Activated naive CD4-positive, alpha-beta T cell treated with anti-CD3 and anti-CD28 coated beads for 36 hours (primary cell): ENCODE measurements at places on chromosomes 12 and 14. TPM values are rescaled to one million over a fixed set of nuclear protein-coding genes. Genes with fewer than 3 reads are reported as not detected.

GRCh38 chr12:30417697-30418231, 277.9 kb downstream of the IPO8 start:
- no peak for DNase-seq
- no peaks in the 10 kb centered on the region for H3K27me3 ChIP-seq
- H3K4me1 ChIP-seq = no peaks in the 10 kb centered on the region
- H3K36me3 ChIP-seq = no peaks in the 10 kb centered on the region

The INHBC gene
- not detected for total RNA-seq

DNA sequence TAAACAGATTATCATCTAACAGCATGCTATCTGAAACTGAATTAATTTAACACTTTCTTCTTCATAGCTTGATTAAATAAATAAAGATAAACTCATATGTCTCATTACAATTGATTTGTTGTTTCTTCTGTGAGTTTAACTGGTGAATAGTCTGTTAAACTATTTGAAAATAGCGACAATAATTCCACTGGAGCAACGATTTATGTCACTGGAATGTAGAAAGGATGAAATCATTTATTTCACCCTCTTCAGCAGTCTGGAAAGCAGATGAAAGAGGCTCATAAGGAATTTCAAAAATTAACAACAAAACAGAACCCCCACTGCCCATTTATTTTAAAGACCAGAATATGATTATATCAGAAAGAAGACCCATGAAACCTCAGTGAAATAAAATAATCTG, 1165.1 kb upstream of the USP15 start:
- no peak for DNase-seq
- H3K27ac ChIP-seq = no peak overlapping the region
- no peak overlapping the region for H3K4me3 ChIP-seq
- H3K27me3 ChIP-seq = no peaks in the 10 kb centered on the region
- H3K36me3 ChIP-seq = no peaks in the 10 kb centered on the region

- no peak for DNase-seq
- H3K4me3 ChIP-seq = peak overlapping the region; percentile 58
- peaks cover 15% of the 10 kb centered on the region for H3K4me1 ChIP-seq
- H3K27ac ChIP-seq = no peak overlapping the region
- H3K27me3 ChIP-seq = peaks cover 12% of the 10 kb centered on the region
Observed at GRCh38 chr14:105168093-105168420, 519 bp downstream of the JAG2 start.

- H3K27ac ChIP-seq = no peak overlapping the region
- no peaks in the 10 kb centered on the region for H3K4me1 ChIP-seq
- H3K4me3 ChIP-seq = no peak overlapping the region
- H3K27me3 ChIP-seq = no peaks in the 10 kb centered on the region
- H3K36me3 ChIP-seq = no peaks in the 10 kb centered on the region
Observed at GRCh38 chr14:40119765-40120164, 687.5 kb upstream of the FBXO33 start.

The LRP1-AS gene
- total RNA-seq = not detected

The AQP2 gene
- total RNA-seq = not detected

DNA sequence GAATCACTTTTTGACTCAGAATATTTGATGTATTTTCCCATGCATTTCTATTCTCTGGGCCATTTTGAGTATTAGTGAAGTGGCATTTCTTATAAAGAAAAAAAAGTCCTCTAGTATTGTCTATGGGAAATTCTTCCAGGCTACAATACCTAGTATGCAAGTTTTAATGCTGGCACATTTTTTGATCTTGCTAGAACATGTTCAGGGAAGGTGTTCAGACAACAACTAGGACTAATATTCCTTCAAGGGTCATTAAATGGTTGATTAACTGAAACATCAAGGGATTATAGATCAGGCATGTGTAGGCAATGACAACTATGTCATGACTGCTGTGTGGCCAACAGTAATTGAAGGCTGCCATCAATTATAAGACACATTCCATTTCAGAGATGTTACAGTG, 7.7 kb downstream of the CCDC184 start:
- H3K4me3 ChIP-seq = no peak overlapping the region
- H3K27ac ChIP-seq = no peak overlapping the region
- H3K4me1 ChIP-seq = peaks cover 3% of the 10 kb centered on the region

GRCh38 chr14:104090071-104090748, 4.7 kb downstream of the ASPG start:
- no peak overlapping the region for H3K27ac ChIP-seq
- H3K4me1 ChIP-seq = peaks cover 6% of the 10 kb centered on the region
- no peak for DNase-seq
- H3K4me3 ChIP-seq = no peak overlapping the region
- H3K27me3 ChIP-seq = peaks cover 10% of the 10 kb centered on the region
- H3K36me3 ChIP-seq = no peaks in the 10 kb centered on the region

DNA sequence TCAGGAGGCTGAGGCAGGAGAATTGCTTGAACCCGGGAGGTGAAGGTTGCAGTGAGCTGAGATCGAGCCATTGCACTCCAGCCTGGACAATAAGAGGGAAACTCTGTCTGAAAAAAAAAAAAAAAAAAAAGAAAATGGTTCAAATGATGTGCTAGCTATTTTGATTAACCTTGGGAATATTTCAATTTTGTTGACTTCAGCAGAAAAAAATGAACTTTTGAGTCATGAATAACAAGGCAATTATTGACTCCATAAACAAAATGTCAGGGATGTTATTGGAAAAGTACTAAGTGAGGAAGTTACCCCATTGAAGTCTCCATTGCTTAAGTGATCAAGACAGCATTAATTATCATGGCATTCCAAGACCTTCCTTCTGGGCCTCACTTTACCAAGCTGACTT, 10.6 kb upstream of the PKP2 start:
- H3K36me3 ChIP-seq = no peaks in the 10 kb centered on the region
- no peak overlapping the region for H3K4me3 ChIP-seq

DNA sequence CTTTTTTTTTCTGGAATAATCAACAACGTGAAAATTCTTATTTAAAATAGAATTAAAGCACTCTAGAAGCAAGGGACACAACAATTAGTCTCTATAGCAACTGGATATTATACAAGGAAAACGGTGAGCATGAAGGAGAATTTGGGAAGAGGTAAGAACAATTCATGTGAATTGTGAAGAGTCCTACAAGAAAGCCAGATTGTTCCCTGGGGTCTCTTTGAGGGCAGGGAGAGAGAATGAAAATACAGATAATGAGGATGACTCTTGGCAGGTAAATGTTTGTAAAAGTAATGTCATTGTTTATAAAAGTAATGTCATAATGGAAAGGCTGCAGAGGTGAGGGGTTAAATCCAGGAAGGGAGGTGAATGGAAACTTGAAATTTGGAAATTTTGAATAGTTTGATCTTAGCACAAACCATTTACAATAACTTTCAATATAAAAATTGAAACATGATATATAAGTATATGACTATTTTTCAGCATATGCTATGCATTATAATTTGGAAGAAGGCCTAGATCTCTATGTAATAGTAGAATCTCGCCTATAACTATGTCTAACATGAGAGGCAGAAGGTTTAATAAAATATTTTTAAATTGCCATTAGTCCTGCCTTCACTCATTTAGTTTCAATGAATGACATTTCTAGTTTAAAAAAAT, 378.8 kb upstream of the DCN start:
- no peak for DNase-seq
- H3K36me3 ChIP-seq = peaks cover 12% of the 10 kb centered on the region
- H3K4me1 ChIP-seq = peaks cover 24% of the 10 kb centered on the region
- H3K27me3 ChIP-seq = no peaks in the 10 kb centered on the region

The RNASE4 gene
- not detected for total RNA-seq

- DNase-seq = no peak
- H3K4me3 ChIP-seq = no peak overlapping the region
- H3K4me1 ChIP-seq = peaks cover 8% of the 10 kb centered on the region
- H3K36me3 ChIP-seq = no peaks in the 10 kb centered on the region
- peaks cover 5% of the 10 kb centered on the region for H3K27me3 ChIP-seq
Observed at GRCh38 chr12:90250766-90251165, 542.1 kb upstream of the ATP2B1 start.

The ITGA5 gene
- total RNA-seq = 17.9 TPM

DNA sequence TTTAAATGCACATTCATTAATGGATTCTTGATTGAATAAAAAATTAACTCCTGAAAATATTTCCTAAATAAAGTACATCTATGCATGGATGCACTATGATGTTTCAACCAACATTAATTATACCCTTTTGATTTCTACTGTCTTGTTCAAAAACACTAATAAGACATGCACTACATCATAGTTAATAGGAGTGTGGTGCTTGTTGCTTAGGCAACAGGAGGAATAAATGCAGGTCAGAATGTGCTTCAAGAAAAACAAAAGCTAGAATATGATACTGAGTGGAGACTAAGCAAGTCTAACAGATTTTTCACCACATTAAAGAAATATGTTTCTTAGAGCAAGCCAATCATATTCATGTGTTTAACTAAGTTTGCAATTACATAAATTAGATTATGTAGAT, 495.8 kb upstream of the GARIN6 start:
- H3K36me3 ChIP-seq = no peaks in the 10 kb centered on the region
- H3K27me3 ChIP-seq = no peaks in the 10 kb centered on the region
- DNase-seq = no peak
- no peak overlapping the region for H3K4me3 ChIP-seq
- no peak overlapping the region for H3K27ac ChIP-seq
- H3K4me1 ChIP-seq = no peaks in the 10 kb centered on the region

- no peak overlapping the region for H3K4me3 ChIP-seq
- H3K36me3 ChIP-seq = no peaks in the 10 kb centered on the region
- no peak for DNase-seq
- H3K27ac ChIP-seq = no peak overlapping the region
- no peaks in the 10 kb centered on the region for H3K4me1 ChIP-seq
Observed at GRCh38 chr14:36767603-36768281, 106.1 kb downstream of the PAX9 start.

- peaks cover 1% of the 10 kb centered on the region for H3K27me3 ChIP-seq
- no peak overlapping the region for H3K27ac ChIP-seq
- no peak for DNase-seq
- H3K36me3 ChIP-seq = no peaks in the 10 kb centered on the region
- no peak overlapping the region for H3K4me3 ChIP-seq
Observed at GRCh38 chr12:105257321-105257728, 21.4 kb upstream of the APPL2 start.

- no peak overlapping the region for H3K4me3 ChIP-seq
- H3K27me3 ChIP-seq = no peaks in the 10 kb centered on the region
- no peak overlapping the region for H3K27ac ChIP-seq
Observed at GRCh38 chr12:92457458-92458180, 245.2 kb upstream of the PLEKHG7 start.

DNA sequence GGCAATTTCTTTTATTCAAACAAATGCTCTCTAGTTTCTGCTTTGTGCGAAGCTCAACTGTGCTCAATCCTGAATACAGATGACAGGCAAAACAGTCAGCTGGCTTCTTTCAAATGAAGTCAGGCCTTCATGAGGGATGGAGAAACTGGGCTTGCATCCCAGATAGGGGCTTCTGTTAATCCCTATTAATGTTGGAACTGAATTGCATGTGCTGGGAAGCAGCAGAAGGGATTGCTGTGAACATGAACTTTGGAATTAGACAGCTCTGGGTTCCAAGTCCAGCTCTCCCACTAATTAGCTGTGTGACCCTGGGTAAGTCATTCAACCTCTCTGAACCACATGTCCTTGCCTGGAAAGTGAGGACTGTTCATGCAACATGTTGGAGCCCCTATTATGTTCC, 21.1 kb upstream of the CORO1C start:
- H3K36me3 ChIP-seq = no peaks in the 10 kb centered on the region
- no peaks in the 10 kb centered on the region for H3K4me1 ChIP-seq
- H3K27ac ChIP-seq = no peak overlapping the region
- H3K27me3 ChIP-seq = no peaks in the 10 kb centered on the region
- H3K4me3 ChIP-seq = no peak overlapping the region
- no peak for DNase-seq

DNA sequence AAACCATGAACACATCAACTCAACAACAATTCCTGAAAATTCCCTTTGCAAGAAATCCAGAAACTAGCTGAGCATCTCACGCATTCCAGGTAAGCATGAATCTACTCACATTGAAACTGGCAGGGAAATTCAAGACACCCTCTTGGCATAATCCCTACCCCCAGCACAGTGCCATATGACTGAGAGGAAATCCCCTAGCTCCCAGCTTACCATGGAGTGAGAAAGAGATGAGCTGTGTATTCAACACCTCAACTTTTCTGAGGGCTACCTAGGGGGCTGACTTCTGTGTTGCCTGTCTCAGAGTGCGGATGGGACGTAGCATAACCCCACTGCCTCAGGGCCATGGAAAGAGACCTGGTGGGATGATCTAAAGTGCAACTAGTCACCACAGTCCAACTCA, 37.7 kb upstream of the GPR132 start:
- no peak overlapping the region for H3K4me3 ChIP-seq
- no peak for DNase-seq
- peaks cover 26% of the 10 kb centered on the region for H3K27me3 ChIP-seq
- no peaks in the 10 kb centered on the region for H3K36me3 ChIP-seq
- H3K27ac ChIP-seq = no peak overlapping the region

GRCh38 chr12:70002097-70002911, 177.3 kb downstream of the MYRFL start:
- H3K27me3 ChIP-seq = peaks cover 4% of the 10 kb centered on the region
- no peak for DNase-seq
- no peak overlapping the region for H3K27ac ChIP-seq
- H3K36me3 ChIP-seq = no peaks in the 10 kb centered on the region
- H3K4me1 ChIP-seq = no peaks in the 10 kb centered on the region
- no peak overlapping the region for H3K4me3 ChIP-seq

DNA sequence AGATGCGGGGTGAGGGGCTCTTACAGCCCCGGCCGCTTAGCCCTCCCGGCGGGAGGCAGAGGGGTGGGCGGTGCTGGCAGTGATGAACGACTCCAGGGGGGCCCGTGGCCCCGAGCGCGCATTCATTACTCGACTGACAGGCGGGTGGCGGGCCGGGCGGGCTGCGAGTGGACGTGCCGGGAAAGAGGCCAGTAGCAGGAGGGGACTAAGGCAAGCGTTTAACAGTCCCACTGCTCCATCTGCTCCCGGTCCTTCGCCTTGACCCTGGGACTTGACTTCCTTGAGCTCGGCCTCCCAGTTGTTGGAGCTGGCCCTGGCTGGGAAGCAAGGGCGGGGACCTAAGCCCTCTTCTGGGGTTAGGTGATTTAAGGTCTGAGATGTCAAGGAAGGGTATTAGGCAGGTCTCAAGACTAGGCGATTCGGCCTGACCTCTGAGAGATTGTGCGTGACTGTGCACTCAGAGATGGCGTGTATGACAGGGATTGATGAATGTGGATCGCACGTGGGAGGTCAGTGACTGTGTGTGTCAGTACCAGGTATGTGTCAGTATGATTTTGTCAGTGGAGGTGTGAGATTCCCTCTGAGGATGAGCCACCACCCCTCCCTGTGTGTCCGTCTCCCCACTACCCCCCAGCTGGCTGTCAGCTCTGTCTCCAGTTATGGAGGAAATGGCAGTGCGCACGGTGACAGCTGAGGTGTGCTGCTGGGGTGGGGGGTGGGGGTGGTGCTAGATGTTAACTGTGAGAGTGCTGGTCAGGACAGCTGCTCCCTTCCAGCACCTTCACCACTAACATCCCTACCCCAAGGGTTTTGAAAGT, 3.6 kb upstream of the DNAJC22 start:
- peak; percentile 73 for DNase-seq
- H3K27me3 ChIP-seq = peaks cover 74% of the 10 kb centered on the region
- no peaks in the 10 kb centered on the region for H3K36me3 ChIP-seq
- H3K4me1 ChIP-seq = peaks cover 43% of the 10 kb centered on the region
- peak overlapping the region; percentile 48 for H3K27ac ChIP-seq
